ENCODE measurements at places on chromosomes 12 and 14. TPM values are rescaled to one million over a fixed set of nuclear protein-coding genes. Genes with fewer than 3 reads are reported as not detected.

Gene DLK1
- 8.2 TPM for total RNA-seq

Gene SNRPF
- total RNA-seq, result 17.9 TPM

Gene MGP
- total RNA-seq, result 402 TPM

Gene KDM2B
- total RNA-seq, result 24.4 TPM

Gene RGS6
- total RNA-seq, result not detected

Gene LIN7A
- not detected for total RNA-seq

Gene MGST1
- total RNA-seq, result 9.0 TPM

Gene SLC7A8
- 27.8 TPM for total RNA-seq

Gene POTEM
- total RNA-seq, result 0.16 TPM

Gene SYNE2
- total RNA-seq, result 35.2 TPM

Gene SYCP3
- total RNA-seq, result 0.29 TPM

Gene C12orf76
- 29.5 TPM for total RNA-seq

Gene CMKLR1
- not detected for total RNA-seq

Gene RNASE7
- total RNA-seq, result not detected

Gene GPRC5D
- not detected for total RNA-seq

Gene TAMALIN
- total RNA-seq, result 26.7 TPM

Gene BMP4
- total RNA-seq, result 2.6 TPM

Gene SUSD6
- total RNA-seq, result 3.5 TPM

Gene GALC
- total RNA-seq, result 20.4 TPM

Gene FGF23
- total RNA-seq, result not detected

Gene ACTN1
- total RNA-seq, result 45.9 TPM

Gene ASB2
- 3.8 TPM for total RNA-seq

Gene SERPINA1
- total RNA-seq, result 1.7 TPM

Gene CCDC177
- 0.05 TPM for total RNA-seq

Gene FKBP3
- total RNA-seq, result 59.1 TPM

Gene CD27
- not detected for total RNA-seq

Gene TAS2R31
- total RNA-seq, result 1.7 TPM

Gene HIF1A
- 84.4 TPM for total RNA-seq

Gene CELA1
- total RNA-seq, result not detected

Gene FGF6
- not detected for total RNA-seq

Gene DEPDC4
- 2.5 TPM for total RNA-seq

Gene LIMA1
- total RNA-seq, result 53.5 TPM

Gene CLEC9A
- total RNA-seq, result not detected

Gene LRTM2
- total RNA-seq, result not detected

Gene NYNRIN
- not detected for total RNA-seq

Gene RPGRIP1
- total RNA-seq, result 0.08 TPM

Gene ERP27
- total RNA-seq, result 0.74 TPM

Gene KRT83
- total RNA-seq, result not detected

Gene KRT2
- not detected for total RNA-seq
